ENCODE measurements at places on chromosomes 6 and 20. TPM values are rescaled to one million over a fixed set of nuclear protein-coding genes. Genes with fewer than 3 reads are reported as not detected.

- H3K4me1 ChIP-seq = peaks cover 57% of the 10 kb centered on the region
- H3K27me3 ChIP-seq = no peaks in the 10 kb centered on the region
- H3K27ac ChIP-seq = peak overlapping the region; percentile 43
- H3K36me3 ChIP-seq = no peaks in the 10 kb centered on the region
Measured at GRCh38 chr6:32943864-32944649, 3.2 kb upstream of the HLA-DMB start.

- peaks cover 77% of the 10 kb centered on the region for H3K4me1 ChIP-seq
- H3K27ac ChIP-seq = peak overlapping the region; percentile 27
- H3K4me3 ChIP-seq = no peak overlapping the region
- DNase-seq = no peak
- no peaks in the 10 kb centered on the region for H3K27me3 ChIP-seq
- no peaks in the 10 kb centered on the region for H3K36me3 ChIP-seq
Measured at GRCh38 chr6:118889163-118889562, 4.8 kb upstream of the ASF1A start.

DNA sequence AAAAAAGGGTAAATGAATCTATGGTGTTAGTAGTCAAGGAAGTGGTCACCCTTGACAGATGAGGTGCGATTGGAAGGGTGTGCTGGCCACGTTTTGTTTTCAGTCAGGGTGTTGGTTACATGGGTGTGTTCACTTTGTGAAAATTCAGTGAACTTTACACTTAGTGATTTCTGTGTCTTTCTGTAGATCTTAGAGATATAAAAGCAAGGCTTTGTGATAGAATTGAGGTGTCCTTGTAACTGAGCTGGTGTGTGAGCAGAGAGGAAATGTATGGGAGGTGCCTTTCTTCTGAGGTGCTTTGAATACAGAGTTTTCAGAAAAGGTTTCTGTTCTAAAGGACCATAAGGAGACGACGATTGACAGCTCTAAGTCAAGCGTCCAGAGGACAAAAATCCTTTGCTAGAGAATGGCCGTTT is 90.5 kb downstream of the SAMD3 start:
- peak overlapping the region; percentile 21 for H3K4me3 ChIP-seq
- no peaks in the 10 kb centered on the region for H3K36me3 ChIP-seq
- DNase-seq = peak; percentile 91
- H3K4me1 ChIP-seq = peaks cover 72% of the 10 kb centered on the region
- peak overlapping the region; percentile 50 for H3K27ac ChIP-seq

- H3K27me3 ChIP-seq = no peaks in the 10 kb centered on the region
- H3K27ac ChIP-seq = no peak overlapping the region
- no peaks in the 10 kb centered on the region for H3K36me3 ChIP-seq
- H3K4me3 ChIP-seq = no peak overlapping the region
- no peaks in the 10 kb centered on the region for H3K4me1 ChIP-seq
Measured at GRCh38 chr6:169177516-169178166, 76.0 kb downstream of the THBS2 start.

GRCh38 chr6:139124887-139125672 is 9.8 kb upstream of the HECA start:
- H3K36me3 ChIP-seq = no peaks in the 10 kb centered on the region
- H3K4me3 ChIP-seq = no peak overlapping the region
- peak; percentile 86 for DNase-seq
- peak overlapping the region; percentile 55 for H3K27ac ChIP-seq

DNA sequence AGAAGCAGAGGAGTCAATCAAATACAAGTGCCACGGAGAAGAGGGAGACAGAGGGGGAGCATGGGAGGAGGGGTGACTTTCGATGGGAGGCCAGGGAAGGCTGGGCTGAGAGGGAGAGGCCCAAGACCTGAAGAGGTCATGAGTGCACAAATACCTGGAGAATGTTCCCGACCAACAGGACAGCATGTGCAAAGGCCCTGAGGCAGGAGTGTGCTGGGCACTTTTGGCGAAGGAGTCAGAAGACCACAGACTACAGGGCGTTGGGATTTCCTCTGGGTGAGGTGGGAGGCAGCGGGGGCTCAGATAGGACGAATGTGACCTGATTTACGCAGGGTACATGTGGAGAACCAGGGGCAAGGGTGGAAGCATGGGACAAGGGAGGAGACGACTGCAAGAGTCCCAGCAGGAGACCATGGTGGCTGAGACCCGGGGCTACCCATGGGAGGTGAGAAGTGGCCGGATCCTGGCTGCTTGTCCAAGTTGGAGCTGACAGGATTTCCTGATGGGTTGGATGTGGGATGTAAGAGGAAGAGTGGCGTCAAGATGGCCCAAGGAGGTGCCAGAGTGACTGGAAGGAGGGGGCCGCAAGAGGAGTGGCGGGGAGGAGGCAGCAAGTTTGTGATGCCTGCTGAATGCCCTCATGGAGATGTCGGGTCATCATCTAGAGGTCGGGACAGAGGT is 23.4 kb downstream of the PREX1 start:
- no peak for DNase-seq
- peaks cover 96% of the 10 kb centered on the region for H3K4me1 ChIP-seq
- no peak overlapping the region for H3K4me3 ChIP-seq
- peaks cover 15% of the 10 kb centered on the region for H3K36me3 ChIP-seq
- no peaks in the 10 kb centered on the region for H3K27me3 ChIP-seq
- H3K27ac ChIP-seq = no peak overlapping the region

- no peak overlapping the region for H3K27ac ChIP-seq
- no peaks in the 10 kb centered on the region for H3K36me3 ChIP-seq
- no peaks in the 10 kb centered on the region for H3K27me3 ChIP-seq
- H3K4me1 ChIP-seq = no peaks in the 10 kb centered on the region
- DNase-seq = no peak
Measured at GRCh38 chr6:37582306-37582705, 82.6 kb upstream of the CCDC167 start.

DNA sequence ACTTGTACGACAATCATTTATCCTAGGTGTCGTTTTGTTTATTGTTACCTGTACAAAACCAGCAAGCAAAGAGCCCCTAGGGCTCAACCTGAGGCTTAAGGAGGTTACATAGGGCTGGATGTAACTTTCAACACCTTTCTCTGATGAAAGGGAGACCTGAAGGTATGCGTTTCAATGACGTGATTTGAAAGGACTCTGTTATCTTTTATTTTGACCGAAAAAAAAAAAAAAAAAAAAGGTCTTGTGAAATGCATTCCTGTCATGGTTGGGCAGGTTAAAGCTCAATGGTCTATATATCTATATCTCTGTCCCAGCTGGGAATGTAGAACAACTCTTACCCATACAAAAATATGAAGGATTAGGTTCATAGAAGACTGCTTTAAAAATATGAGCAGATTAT is 78.7 kb upstream of the SASH1 start:
- H3K27ac ChIP-seq = no peak overlapping the region
- DNase-seq = no peak
- H3K36me3 ChIP-seq = no peaks in the 10 kb centered on the region
- H3K27me3 ChIP-seq = no peaks in the 10 kb centered on the region
- no peaks in the 10 kb centered on the region for H3K4me1 ChIP-seq
- no peak overlapping the region for H3K4me3 ChIP-seq

DNA sequence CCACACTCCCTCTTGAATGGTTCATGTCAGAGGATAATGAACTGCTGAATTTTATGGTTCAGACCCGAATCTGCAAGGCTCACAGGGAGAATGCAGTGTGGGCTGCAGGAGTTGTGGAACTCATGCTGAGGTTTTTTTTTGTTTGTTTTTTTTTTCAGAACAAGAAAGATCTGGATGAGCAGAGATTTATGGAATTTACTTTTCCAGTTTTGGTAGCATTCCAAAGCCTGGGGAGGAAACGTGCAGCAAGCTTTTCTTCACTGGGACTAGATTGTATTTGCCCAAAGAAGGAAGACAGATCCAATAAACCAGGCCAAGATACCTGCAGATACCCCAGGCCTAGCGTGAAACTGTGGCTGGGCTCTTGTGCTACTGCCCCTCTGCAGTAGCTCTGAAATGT is 223.9 kb upstream of the TAB2 start:
- H3K36me3 ChIP-seq = no peaks in the 10 kb centered on the region
- H3K27me3 ChIP-seq = no peaks in the 10 kb centered on the region
- H3K4me3 ChIP-seq = peak overlapping the region; percentile 13
- H3K4me1 ChIP-seq = peaks cover 65% of the 10 kb centered on the region
- H3K27ac ChIP-seq = peak overlapping the region; percentile 27
- DNase-seq = no peak

DNA sequence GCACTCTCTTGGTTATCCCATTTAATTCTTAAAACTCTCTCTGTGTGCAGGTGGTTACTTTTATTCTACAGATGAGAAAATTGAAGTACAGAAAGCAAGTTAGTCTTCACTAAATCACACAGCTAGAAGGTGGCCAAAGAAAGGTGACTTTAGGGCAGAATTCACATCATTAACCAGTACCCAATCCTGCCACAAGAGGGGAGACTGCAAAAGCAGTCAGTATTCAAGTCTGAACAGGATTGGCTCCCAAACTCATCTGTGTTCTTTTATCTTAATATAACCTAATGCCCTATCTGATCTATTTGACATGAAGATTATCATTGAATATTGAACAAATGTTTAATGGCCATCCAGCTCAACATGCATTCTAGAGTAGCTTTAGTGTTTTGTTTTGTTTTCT is 225.3 kb upstream of the FAM83B start:
- H3K36me3 ChIP-seq = no peaks in the 10 kb centered on the region
- no peak for DNase-seq
- no peaks in the 10 kb centered on the region for H3K4me1 ChIP-seq
- H3K27me3 ChIP-seq = no peaks in the 10 kb centered on the region
- H3K27ac ChIP-seq = no peak overlapping the region

DNA sequence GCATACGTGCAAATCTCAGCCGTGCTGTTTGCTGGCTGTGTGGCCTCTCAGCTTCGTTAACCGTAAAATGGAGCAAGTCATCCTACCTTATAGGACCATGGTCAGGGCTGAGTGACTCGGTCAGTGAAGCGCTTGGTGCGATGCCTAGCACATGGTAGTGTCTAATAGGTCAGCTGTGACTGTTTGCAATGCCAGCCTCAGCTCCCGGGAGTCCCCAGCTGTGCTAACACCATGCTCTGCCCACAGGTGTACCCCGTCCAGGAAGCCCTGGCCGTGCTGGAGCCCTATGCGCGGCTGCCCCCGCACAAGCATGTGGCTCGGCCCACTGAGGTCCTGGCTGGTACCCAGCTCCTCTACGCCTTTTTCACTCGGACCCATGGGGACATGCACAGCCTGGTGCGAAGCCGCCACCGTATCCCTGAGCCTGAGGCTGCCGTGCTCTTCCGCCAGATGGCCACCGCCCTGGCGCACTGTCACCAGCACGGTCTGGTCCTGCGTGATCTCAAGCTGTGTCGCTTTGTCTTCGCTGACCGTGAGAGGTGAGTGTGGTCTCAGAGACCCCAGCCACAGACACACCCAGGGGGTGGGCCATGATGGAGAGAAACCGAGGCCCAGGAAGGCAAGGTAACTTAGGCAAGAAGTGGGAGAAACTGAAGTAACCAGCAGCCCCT is 10.6 kb downstream of the TRIB3 start:
- no peaks in the 10 kb centered on the region for H3K27me3 ChIP-seq
- no peak overlapping the region for H3K4me3 ChIP-seq
- H3K4me1 ChIP-seq = no peaks in the 10 kb centered on the region
- no peak overlapping the region for H3K27ac ChIP-seq
- no peak for DNase-seq
- H3K36me3 ChIP-seq = peaks cover 50% of the 10 kb centered on the region

DNA sequence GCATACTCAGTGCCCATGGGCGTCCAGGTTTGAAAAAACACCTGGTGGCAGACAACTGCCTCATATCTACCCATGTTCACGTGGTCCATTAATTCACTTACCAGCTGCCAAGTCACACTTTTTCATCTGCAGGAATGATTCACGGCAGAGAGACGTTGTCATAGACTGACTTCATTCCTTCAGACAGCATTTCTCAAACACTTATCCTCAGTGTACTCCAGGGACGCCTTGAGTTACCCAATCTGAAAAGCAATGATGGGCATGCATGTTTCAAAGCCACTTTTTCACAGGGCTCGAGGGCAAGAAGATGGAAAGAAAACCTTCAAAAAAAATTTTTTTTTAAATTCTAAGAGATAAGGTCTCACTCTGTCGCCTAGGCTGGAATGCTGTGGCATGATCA is 6.0 kb downstream of the MMP24OS start:
- H3K4me1 ChIP-seq = peaks cover 11% of the 10 kb centered on the region
- no peaks in the 10 kb centered on the region for H3K27me3 ChIP-seq
- H3K36me3 ChIP-seq = peaks cover 24% of the 10 kb centered on the region
- DNase-seq = no peak

GRCh38 chr20:3927486-3928291 is 38.5 kb downstream of the PANK2 start:
- H3K4me1 ChIP-seq = peaks cover 31% of the 10 kb centered on the region
- H3K36me3 ChIP-seq = peaks cover 11% of the 10 kb centered on the region
- H3K27me3 ChIP-seq = no peaks in the 10 kb centered on the region
- no peak overlapping the region for H3K27ac ChIP-seq
- no peak overlapping the region for H3K4me3 ChIP-seq
- DNase-seq = no peak

GRCh38 chr6:151753581-151753980 is 53.9 kb upstream of the ESR1 start:
- peaks cover 17% of the 10 kb centered on the region for H3K4me1 ChIP-seq
- no peak overlapping the region for H3K4me3 ChIP-seq
- no peak overlapping the region for H3K27ac ChIP-seq
- H3K36me3 ChIP-seq = no peaks in the 10 kb centered on the region

DNA sequence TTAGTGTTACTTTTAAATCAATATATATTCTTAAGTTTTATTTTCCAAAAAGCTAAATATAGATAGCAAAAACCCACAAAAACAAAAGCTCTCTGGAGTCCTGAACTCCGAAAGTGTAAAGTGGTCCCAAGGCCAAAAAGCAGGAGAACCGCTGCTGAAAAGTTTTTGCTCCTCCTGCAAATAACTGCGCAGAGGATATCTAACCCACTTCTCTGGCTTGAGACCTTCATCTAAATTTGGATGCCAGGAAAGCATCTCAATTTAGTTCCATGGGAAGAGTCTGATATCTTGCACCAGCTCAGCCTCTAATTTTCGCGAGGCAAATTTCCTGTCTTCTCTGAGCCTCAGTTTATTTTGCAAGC is 523 bp downstream of the MRPS10 start:
- peaks cover 18% of the 10 kb centered on the region for H3K36me3 ChIP-seq
- peaks cover 29% of the 10 kb centered on the region for H3K4me1 ChIP-seq
- H3K27me3 ChIP-seq = no peaks in the 10 kb centered on the region
- no peak for DNase-seq
- peak overlapping the region; percentile 72 for H3K4me3 ChIP-seq

Gene ELOVL4
- total RNA-seq = 3.0 TPM

Gene ZNF311
- total RNA-seq = 0.33 TPM

Gene OGFRL1
- 11.4 TPM for total RNA-seq

Gene R3HDML
- not detected for total RNA-seq

Gene ASCC3
- total RNA-seq = 57.9 TPM

Gene VSTM2L
- not detected for total RNA-seq

Data from CD4-positive, alpha-beta memory T cell (primary cell).